ENCODE measurements at places on chromosomes 7 and 10. TPM values are rescaled to one million over a fixed set of nuclear protein-coding genes. Genes with fewer than 3 reads are reported as not detected.

The SLC25A40 gene
- 4.5 TPM for total RNA-seq

The SLC29A4 gene
- 6.7 TPM for total RNA-seq

- DNase-seq, result no peak
These were observed 64.5 kb upstream of the PODXL start for GRCh38 chr7:131620673-131621609.

GRCh38 chr7:127047521-127047920, 205.2 kb downstream of the GRM8 start:
- no peak for DNase-seq

DNA sequence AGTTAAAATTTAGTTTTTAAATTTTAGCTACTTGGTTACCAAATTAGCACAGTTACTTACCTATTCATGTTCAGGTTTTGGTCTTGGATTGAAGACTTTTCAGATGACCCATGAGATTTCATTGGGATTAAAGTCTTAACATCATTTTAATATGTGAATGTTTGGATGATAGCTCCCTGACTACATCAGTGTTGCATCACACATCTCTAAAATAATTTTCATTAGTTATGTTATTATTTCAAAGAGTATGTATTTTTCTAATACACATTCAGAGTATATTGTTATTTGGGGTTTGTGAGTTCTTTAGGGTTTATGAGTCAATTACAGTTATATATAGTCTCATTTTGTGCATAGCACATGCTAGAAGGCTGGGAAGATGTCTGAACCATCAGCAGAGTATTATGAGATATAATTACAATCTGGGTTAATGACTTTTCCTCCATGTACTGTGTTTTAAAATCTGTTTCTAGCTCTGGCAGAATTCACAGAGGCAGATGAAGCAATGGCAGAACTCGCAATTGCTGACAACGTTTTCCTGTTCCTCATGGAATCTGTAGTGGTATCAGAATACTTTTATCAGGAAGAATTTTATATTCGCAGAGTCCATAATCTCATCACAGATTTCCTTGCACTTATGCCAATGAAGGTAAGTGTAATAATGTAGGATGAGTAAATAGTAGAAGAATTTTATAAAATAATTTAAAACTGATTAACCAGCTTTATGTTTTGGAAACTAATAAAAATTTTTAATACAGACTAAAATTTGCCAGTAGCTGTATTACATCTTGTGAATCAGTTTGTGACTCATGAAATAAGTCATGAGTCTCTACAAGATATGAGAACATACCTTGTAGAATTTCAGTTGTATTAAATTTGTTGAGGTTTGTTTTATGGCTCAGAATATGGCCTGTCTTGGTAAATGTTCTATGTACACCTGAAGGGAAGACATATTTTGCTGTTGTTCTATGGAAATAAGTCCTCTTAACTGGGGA, 26.9 kb downstream of the NUP205 start:
- DNase-seq, result peak; percentile 56

DNA sequence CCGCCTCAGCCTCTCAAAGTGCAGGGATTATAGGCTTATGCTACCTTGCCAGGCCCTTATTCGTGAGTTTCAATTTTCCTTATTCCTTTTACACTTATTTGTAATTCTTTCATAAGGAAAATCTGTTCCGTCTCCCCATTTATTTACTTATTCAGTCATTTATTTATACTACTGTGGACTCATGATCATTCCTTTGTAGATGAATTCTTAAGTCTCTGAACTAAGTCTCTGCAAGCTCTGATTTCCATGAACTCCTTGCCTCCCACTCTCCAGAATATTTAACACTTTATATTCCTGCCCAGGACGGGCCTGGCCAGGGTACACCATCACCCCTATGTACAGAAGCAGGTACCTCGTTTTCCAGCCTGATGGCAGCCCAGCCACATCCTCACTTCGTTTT, 39.4 kb downstream of the PFKFB3 start:
- no peak for DNase-seq

GRCh38 chr10:77949167-77949566, 22.6 kb upstream of the DLG5 start:
- DNase-seq, result peak; percentile 100

DNA sequence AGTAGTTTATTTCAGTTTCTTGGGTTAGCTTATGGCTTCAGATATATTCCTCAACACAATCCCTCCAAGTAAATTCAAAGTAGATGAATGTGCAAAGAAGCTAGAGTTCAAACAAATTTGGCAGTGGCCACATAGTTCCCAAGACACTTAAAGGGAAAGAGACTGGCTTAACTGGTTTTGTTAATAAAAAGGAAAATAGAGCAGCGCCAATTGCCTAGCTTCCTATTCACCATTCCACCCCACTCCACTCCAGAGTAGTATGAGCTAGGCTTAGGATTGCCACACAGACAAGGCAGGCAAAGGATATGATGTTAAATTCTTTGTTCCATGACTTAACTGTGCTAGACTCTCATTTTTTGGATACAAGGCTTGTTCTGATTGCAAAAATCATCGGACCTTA, 2.0 kb downstream of the XRCC2 start:
- DNase-seq, result peak; percentile 53

DNA sequence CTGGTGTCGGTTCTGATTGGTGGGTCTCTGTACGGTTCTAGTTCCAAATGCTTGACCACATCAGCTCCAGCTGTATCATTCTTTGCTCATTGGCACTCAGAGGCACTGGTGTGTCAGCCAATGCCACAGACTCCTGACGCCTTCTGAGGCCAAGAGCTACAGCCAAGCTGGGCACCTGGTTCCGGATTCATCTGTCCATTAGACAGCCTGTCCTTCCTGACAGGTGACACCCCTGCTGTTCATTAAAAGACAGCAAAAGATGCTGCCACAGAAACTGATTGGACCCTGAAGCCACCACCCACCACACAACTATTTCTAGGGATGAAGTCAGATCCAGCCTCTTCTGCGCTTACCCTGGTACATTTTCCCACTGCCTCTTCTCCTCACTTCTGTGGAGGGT, 35.6 kb downstream of the COL13A1 start:
- DNase-seq, result no peak
